Upper lobe of right lung (tissue), 1 donor: ENCODE measurements at places on chromosomes 1 and 21. TPM values are rescaled to one million over a fixed set of nuclear protein-coding genes. Genes with fewer than 3 reads are reported as not detected.

DNA sequence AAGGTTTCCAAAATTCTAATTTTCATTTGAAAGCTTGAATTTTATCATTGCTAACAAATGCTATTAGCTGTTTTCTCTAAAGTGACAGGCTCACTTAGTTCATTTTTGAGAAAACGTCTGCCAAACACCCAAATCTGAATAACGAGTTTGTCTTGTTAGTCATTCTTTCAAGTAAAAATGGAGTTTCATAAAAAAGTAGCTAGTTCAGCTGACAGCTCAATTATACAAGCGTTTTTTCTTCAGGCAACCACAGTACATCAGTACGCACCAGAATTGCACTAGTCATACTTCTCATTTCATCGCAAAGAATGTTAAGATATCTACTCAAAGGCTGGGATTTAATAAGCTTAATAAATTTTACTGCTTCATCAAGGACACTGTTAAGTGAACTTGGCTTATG, 72.3 kb upstream of the SLFNL1 start:
- no peak for DNase-seq

DNA sequence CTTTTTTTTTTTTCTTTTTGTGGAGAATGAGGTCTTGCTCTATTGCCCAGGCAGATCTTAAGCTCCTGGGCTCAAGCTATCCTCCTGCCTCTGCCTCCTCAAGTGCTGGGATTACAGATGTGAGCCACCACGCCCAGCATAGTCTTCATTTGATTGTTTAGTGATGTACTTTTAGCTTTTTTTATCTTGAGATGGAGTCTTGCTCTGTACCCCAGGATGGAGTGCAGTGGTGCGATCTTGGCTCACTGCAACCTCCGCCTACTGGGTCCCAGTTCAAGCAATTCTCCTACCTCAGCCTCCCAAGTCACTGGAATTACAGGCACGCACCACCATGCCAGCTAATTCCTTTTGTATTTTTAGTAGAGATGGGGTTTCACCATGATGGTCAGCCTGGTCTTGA, 24.0 kb upstream of the LRRC3 start:
- DNase-seq: no peak

DNA sequence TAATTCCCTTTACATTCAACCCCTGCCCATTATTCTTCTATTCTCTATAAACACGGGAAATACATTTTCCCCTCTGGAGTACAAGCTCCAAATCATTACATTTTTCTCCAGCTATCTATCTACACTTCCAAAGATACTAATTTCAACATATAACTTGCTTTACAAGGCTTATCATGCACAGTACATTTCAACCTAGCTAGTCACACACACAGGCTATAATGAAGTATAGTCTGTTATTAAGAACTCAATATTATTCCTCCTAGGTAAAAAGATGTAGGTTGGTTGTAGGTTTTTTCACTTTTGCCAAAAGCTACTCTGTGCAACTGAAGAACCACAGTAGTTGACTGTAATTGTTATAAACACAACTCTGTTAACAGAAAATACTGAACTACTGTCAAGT, 8.1 kb downstream of the ZNF281 start:
- no peak for DNase-seq

GRCh38 chr1:241902391-241903065, 54.5 kb downstream of the EXO1 start:
- DNase-seq: no peak

DNA sequence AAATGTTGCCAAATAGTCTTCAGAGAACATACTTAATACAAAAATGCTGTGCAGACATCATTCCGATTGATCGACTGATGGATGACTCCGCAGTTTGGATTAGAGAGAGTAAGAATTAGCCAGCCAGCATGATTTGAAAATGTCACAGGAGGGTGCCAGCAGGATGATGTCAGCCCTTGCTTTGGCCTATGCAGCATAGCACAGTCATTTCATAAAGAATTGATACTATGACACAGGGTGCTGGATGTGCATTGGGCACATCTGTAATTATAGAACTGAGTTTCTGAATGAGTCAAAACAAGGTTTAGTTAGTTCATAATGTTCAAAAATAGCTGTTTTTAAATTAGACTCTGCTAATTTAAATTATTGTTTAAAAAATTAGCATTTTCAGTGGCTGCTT, 21.6 kb upstream of the TRAF5 start:
- no peak for DNase-seq

The FCGR3B gene
- total RNA-seq: 18.9 TPM

- DNase-seq: no peak
Measured at GRCh38 chr1:90513956-90514355, 203.1 kb downstream of the BARHL2 start.

DNA sequence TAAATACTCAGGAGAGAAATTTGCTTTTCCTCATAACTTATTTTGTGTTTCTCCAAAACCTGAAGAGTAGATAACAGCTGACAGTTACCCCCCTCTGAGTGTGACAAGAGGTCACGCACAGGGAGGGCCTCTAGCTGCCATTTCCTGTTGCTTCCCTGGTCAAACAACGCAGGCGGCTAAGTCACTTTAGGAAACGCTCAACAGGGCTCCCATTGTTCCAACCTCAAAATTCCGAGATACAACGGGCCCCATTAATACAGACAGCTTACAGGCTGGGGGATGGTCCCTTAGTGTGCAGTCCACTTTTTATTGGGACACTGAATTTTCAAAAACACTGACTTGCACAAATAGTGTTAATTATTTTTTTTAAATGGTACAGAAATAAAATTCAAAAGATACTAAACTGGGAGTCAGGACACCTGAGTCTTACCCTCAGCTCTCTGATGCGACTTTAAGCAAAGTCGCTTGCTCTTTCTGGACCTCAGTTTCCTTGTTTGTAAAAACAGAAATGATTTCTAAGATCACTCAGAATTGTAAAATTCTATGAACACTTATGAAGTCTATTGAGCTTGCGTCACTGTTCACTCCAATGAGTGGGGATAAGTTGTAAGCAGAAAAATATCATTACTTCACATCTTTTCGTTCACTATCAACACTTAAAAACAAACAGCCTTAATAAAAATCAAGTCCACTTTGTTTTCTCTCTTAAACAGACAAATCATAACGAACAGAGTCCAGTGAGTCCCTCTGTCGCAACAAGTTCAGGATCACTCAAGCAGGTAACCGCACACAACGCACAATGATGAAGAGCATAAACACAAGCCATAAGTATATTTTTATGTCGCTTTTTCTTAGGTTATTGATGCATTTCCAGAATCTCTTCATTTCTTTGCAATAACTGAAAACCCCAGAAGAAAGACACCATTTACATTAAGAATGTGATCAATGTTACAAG, 13.5 kb downstream of the LZIC start:
- no peak for DNase-seq

The FNDC10 gene
- 7.4 TPM for total RNA-seq

DNA sequence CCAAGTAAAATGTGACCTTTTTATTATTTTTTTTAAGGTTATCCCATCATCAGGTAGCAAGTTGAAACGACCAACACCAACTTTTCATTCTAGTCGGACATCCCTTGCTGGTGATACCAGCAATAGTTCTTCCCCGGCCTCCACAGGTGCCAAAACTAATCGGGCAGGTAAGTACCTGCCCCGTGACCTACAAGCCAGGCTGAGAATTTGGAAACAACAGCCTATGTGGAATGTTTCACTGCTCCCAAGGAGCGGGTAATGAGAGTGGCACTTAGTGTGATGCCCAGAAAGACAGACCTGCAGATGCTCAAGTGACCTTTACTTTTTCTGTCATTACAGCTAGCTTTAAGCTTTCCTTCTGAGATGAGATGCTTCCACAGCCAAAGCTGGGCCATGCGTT, 6.9 kb upstream of the BMP8A start:
- DNase-seq: no peak
